Activated naive CD8-positive, alpha-beta T cell treated with anti-CD3 and anti-CD28 coated beads for 36 hours (primary cell): ENCODE measurements at places on chromosomes 13 and 19. TPM values are rescaled to one million over a fixed set of nuclear protein-coding genes. Genes with fewer than 3 reads are reported as not detected.

DNA sequence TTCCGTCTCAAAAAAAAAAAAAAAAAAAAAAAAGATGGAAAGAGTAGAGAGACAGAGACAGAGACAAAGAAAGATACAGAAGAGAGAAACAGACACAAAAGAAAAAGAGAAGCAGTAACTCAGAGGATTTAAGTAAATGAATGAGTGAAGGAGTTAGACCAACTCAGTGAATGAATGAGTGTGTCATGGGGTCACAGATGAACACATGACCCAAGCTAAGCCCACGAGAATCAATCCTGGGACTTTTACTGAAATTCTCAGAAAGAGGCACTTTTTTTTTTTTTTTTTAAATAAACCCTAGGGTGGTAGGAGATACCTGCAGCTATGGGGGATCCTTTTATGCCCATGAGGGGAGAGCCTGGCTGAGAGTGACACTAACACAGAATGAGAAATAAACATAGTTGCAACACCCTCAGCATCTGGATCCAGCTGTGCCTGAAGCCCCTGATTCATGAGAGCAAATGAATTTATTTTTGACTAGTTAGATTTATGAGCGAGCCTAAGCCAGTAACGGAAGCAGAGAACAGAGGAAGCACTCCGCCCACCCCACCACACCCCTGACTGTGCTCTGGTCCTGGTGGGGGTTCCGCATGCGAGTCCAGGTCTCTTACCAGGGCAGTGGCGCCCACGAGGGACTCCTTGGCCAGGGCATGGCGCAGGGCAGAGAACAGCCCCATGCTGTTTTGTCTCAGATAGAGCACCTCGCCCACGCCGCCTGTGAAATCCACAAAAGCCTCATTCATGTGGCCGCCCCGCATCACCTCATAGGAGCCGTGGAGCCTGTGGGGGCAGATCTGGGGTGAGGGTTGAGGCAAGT lies 4.6 kb downstream of the CAPN12 start:
- H3K4me1 ChIP-seq: peaks cover 16% of the 10 kb centered on the region
- no peak overlapping the region for H3K4me3 ChIP-seq
- no peak for DNase-seq
- peaks cover 2% of the 10 kb centered on the region for H3K36me3 ChIP-seq
- no peak overlapping the region for H3K27ac ChIP-seq
- peaks cover 9% of the 10 kb centered on the region for H3K27me3 ChIP-seq

Gene KLF1
- total RNA-seq: 0.34 TPM

DNA sequence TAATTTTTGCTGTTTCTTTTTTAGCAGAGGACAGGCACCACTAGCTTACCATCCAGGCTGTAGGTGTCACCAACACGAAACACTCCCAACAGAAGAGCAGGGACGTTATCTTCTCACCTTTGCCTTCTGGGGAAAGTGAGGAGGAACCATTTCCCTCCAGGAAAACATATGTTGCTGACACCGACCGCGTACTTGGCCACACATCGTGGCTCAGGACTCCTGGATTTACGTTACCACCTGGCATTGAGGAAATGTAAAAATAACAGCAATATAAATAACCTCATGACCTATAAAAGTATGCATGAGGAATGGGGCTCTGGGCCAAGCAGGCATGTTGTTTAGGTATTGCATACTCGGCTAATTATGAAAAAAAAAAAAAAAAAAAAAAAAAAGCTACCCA lies 525.1 kb downstream of the MYO16 start:
- no peak for DNase-seq
- H3K4me1 ChIP-seq: no peaks in the 10 kb centered on the region

DNA sequence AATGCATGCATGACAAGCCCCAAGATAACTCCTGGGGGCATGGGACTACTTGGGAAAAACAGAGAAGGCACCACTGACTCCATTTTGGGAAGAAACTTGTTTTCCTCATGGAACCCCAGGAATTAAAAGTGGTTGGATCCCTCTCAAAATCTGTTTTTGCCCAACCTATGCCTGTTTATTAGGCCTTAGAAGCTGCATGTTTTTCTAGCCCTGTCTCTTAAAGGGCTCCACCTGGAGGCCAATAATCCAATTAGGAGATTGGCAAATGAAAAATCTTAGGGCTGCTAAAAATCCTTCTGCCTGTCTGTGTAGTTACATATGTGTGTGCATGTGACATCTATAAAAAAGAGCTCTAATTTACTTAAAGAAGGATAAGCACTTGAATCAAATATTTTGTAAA lies 26.9 kb downstream of the MED4 start:
- no peaks in the 10 kb centered on the region for H3K4me1 ChIP-seq
- H3K27me3 ChIP-seq: no peaks in the 10 kb centered on the region
- peaks cover 77% of the 10 kb centered on the region for H3K36me3 ChIP-seq
- no peak overlapping the region for H3K4me3 ChIP-seq

DNA sequence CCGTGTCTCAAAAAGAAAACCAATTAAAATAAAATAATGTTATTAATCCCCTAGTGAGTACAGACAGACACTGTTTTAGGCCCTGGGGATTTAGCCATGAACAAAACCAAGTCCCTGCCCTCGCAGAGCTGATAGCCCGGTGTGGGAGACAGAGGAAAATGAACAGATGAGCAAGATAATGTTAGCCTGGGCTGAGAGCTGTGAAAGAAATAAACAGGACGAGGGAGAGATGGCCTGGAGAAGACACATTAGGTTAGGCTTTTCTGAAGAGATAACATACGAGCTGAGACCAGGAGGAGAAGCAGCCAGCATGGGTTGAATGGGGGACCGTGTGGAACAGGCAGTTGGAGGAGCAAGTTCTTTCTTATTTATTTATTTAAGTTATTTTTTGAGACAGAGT lies 9.0 kb downstream of the RELB start:
- H3K36me3 ChIP-seq: peaks cover 19% of the 10 kb centered on the region
- DNase-seq: no peak
- peaks cover 2% of the 10 kb centered on the region for H3K4me1 ChIP-seq
- H3K27me3 ChIP-seq: no peaks in the 10 kb centered on the region
- no peak overlapping the region for H3K27ac ChIP-seq

DNA sequence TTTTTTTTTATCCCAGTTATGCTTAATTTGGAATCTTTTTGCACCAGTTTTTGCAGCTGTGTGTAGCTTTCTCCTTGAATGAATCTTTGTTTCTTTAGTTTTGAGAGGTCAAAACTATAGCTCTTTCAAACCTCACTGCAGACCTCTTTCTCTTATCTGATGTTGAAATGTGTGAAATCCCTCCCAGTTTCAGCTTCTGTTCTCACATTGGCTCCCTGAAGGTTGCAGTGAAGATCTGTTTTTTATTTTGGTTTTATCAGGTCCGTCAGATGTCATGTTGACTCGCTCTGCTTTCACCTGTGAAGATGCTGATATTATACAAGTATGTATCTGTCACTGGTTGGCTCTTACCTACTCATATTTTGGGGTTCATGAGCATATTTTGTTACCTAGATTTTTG lies 372.0 kb downstream of the RFC3 start:
- no peak overlapping the region for H3K27ac ChIP-seq
- no peaks in the 10 kb centered on the region for H3K36me3 ChIP-seq
- no peak overlapping the region for H3K4me3 ChIP-seq

DNA sequence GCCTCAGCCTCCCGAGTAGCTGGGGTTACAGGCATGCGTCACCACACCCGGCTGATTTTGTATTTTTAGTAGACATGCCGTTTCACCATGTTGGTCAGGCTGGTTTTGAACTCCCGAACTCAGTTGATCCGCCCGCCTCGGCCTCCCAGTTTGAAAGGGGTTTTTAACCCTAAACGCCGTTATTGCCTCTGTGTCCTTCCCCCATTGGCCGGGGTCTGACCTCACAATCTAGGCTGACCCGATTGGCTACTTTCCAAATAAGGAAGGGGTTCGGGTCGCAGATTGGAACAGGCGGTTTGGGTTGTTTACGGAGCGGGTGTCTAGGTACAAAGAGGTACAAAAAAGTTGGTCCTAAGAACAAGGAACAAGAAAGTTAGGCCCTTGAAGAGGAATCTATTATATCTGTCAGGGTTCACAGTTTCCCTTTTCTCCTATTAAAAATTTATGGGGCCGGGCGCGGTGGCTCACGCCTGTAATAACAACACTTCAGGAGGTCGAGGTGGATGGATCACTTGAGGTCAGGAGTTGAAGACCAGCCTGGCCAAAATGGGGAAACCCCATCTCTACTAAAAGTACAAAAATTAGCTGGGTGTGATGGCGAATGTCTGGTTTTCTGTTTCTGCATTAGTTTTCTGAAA lies 1.0 kb downstream of the ZNF253 start:
- H3K27me3 ChIP-seq: no peaks in the 10 kb centered on the region
- peak overlapping the region; percentile 100 for H3K4me3 ChIP-seq
- peaks cover 14% of the 10 kb centered on the region for H3K36me3 ChIP-seq
- peak; percentile 53 for DNase-seq
- H3K4me1 ChIP-seq: peaks cover 28% of the 10 kb centered on the region

DNA sequence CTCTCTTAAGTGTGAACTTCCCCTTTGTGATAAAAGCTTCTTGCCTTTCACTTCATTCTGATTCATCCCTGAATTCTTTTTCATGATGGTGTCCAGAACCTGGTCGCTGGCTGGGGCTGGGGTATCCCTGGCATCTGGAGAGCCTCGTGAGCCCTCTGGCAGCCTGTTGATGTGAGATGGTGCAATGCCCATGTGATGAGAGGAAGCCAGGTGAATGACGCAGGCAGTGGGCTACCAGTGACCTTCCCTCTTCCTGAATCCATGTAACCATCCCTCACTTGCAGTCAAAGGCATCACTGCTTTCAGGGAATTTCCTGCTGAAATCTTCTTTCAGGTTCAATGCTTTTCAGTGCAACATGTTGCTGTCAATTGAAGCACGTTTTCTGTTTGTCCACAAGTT lies 158.6 kb upstream of the SLC10A2 start:
- H3K27ac ChIP-seq: no peak overlapping the region

Gene ETHE1
- total RNA-seq: 41.5 TPM

- no peaks in the 10 kb centered on the region for H3K36me3 ChIP-seq
- DNase-seq: no peak
- peaks cover 76% of the 10 kb centered on the region for H3K4me1 ChIP-seq
- no peak overlapping the region for H3K4me3 ChIP-seq
- H3K27me3 ChIP-seq: no peaks in the 10 kb centered on the region
- H3K27ac ChIP-seq: no peak overlapping the region
These were observed 20.0 kb downstream of the ELL start for GRCh38 chr19:18501832-18502231.

- no peaks in the 10 kb centered on the region for H3K36me3 ChIP-seq
- no peak overlapping the region for H3K27ac ChIP-seq
- H3K4me3 ChIP-seq: peak overlapping the region; percentile 53
- DNase-seq: no peak
These were observed 673 bp downstream of the TEAD2 start for GRCh38 chr19:49361438-49362047.

Gene ZNF229
- total RNA-seq: 3.0 TPM

GRCh38 chr13:26449063-26449848 lies 108.2 kb upstream of the WASF3 start:
- no peak overlapping the region for H3K4me3 ChIP-seq
- no peak for DNase-seq
- H3K4me1 ChIP-seq: no peaks in the 10 kb centered on the region
- H3K36me3 ChIP-seq: no peaks in the 10 kb centered on the region
- no peak overlapping the region for H3K27ac ChIP-seq

GRCh38 chr19:6424195-6424938 lies at the start of gene KHSRP:
TSS of gene KHSRP (minus strand) at chr19:6424811. CDS start at chr19:6424701, 110 bp downstream.
- peak; percentile 54 for DNase-seq
- peaks cover 31% of the 10 kb centered on the region for H3K36me3 ChIP-seq
- H3K27ac ChIP-seq: peak within 1 kb of the TSS; percentile 95
- no peaks in the 10 kb centered on the region for H3K27me3 ChIP-seq
- peak within 1 kb of the TSS; percentile 93 for H3K4me3 ChIP-seq

DNA sequence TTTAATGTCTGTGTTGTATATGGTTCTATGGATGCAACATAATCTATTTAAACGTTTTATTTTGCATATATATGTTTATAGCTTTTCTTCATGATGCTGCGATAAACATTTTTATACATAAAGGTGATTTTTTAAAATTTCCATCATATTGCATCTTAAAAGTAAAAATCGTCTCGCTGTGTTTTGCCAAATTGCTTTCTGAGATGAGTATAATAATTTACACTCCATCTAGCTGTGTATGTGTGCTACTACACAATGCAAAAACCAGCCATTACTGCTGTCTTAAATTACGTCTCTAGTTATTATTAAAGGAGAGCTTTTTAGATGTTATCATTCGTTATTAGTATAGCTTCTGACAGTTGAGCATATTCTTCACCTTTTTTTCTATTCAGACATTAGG lies 37.2 kb downstream of the METTL21C start:
- H3K4me1 ChIP-seq: no peaks in the 10 kb centered on the region
- no peaks in the 10 kb centered on the region for H3K27me3 ChIP-seq
- peaks cover 35% of the 10 kb centered on the region for H3K36me3 ChIP-seq
- no peak overlapping the region for H3K27ac ChIP-seq
- H3K4me3 ChIP-seq: no peak overlapping the region
- no peak for DNase-seq

- H3K27me3 ChIP-seq: no peaks in the 10 kb centered on the region
- H3K4me1 ChIP-seq: peaks cover 21% of the 10 kb centered on the region
- H3K4me3 ChIP-seq: no peak overlapping the region
- peaks cover 2% of the 10 kb centered on the region for H3K36me3 ChIP-seq
These were observed 5.9 kb downstream of the TRAPPC6A start for GRCh38 chr19:45172173-45172572.

Gene LRRC25
- not detected for total RNA-seq

- H3K4me1 ChIP-seq: peaks cover 39% of the 10 kb centered on the region
- DNase-seq: no peak
- H3K4me3 ChIP-seq: no peak overlapping the region
- no peaks in the 10 kb centered on the region for H3K36me3 ChIP-seq
These were observed 7.2 kb upstream of the MBNL2 start for GRCh38 chr13:97214921-97215320.
